ENCODE measurements at places on chromosomes 7 and 10. TPM values are rescaled to one million over a fixed set of nuclear protein-coding genes. Genes with fewer than 3 reads are reported as not detected.

Gene TUBAL3
- not detected for polyA plus RNA-seq

Gene SLC13A4
- 0.24 TPM for polyA plus RNA-seq

Gene FGFR2
- 21.1 TPM for polyA plus RNA-seq

Gene OPALIN
- polyA plus RNA-seq: not detected

Gene FAM171A1
- 5.6 TPM for polyA plus RNA-seq

All from adrenal gland (tissue), 19 donors.